GM20000 (cell line): ENCODE measurements at places on chromosomes 3 and 15.

DNA sequence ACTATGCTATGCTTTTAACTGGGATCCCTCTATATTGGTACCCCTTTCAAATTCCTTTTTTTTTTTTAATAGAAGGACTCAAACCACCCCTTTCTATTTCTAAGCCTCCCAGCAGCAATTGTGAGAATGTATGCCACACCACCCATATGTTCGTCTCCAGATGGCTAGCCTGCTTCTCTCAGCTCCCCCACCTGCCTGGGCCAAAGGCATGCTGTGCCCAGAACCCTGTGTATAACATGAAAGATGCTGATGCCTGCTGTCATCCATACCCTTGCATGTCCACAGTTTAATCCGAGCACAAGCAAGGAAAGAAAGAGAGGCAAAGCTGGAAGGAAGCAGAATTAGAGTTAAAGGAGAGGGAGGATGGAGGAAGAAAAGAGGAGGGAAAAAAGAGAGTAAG is 159.5 kb upstream of the CNTN6 start:
- DNase-seq, result no peak

DNA sequence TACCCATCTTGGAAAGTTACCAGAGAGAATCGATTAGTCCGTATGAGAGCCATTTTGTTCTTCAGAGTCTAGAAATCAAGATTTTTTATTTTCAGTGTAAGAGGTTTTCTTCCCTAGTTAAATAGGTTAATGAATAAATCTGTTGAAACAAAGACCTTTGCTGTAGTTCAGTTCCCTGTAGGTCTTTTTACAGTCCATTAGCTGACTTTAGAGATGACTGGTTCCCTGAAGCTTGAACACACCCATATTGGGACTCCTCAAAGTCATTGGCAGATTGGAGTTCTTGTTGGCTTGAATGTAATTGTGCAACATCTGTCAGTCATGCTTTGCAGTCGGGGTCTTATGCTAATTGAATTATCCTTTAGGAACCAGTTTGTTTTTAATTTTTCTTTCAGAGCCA is 45.3 kb downstream of the SEMA6D start:
- no peak for DNase-seq

GRCh38 chr15:61748529-61748928 is 311.7 kb downstream of the VPS13C start:
- DNase-seq, result no peak

- peak; percentile 25 for DNase-seq
Measured at GRCh38 chr3:160886421-160886820, 130.4 kb downstream of the PPM1L start.

DNA sequence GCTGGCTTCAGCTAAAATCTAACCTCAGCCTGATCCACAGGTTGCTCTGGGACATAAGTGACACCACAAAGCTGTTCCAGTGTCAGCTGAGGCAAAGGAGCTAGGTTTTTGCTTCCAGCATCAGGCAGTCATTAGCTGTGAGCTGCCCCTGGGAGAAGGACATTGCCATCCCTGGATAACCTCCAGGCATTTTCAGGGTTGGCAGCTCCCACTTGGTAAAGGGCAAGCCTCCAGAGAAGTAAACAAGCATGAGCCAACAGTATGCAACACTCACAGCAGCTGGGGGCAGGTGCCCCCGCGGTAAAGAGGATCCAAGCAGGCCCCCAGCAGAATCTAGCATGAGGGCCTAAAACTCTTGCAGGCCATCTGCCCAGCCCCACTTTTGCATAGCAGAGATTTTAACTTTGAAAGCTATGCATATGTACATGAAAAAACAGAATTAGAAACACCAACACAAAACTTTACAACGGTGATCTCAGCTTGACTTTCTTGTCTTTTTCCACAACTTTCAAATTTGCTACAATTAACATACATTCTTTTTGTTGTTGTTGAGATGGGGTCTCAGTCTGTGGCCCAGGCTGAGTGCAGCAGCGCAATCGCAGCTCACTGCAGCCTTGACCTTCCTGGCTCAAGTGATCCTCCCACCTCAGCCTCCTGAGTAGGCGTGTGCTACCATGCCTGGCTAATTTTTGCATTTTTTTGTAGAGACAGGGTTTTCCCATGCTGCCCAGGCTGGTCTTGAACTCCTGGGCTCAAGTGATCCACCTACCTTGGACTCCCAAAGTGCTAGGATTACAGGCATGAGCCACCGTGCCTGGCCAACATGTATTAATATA is 83.8 kb upstream of the TPM1 start:
- DNase-seq, result no peak
